Astrocyte (in vitro differentiated cells and primary cell): ENCODE measurements at places on chromosomes 5 and 9. TPM values are rescaled to one million over a fixed set of nuclear protein-coding genes. Genes with fewer than 3 reads are reported as not detected.

Gene CDC42SE2
- total RNA-seq, result 18.5 and 24.1 TPM in 2 replicates

Gene AFF4
- total RNA-seq, result 154 and 163 TPM in 2 replicates

Gene MARCHF11
- 0.79 TPM in 1 of 2 replicates, not detected in the other for total RNA-seq

Gene CDKN2AIPNL
- total RNA-seq, result 22.1 and 22.8 TPM in 2 replicates

Gene PCDHGC5
- total RNA-seq, result 7.7 and 10.9 TPM in 2 replicates
